ENCODE measurements at places on chromosomes 12 and 14.

DNA sequence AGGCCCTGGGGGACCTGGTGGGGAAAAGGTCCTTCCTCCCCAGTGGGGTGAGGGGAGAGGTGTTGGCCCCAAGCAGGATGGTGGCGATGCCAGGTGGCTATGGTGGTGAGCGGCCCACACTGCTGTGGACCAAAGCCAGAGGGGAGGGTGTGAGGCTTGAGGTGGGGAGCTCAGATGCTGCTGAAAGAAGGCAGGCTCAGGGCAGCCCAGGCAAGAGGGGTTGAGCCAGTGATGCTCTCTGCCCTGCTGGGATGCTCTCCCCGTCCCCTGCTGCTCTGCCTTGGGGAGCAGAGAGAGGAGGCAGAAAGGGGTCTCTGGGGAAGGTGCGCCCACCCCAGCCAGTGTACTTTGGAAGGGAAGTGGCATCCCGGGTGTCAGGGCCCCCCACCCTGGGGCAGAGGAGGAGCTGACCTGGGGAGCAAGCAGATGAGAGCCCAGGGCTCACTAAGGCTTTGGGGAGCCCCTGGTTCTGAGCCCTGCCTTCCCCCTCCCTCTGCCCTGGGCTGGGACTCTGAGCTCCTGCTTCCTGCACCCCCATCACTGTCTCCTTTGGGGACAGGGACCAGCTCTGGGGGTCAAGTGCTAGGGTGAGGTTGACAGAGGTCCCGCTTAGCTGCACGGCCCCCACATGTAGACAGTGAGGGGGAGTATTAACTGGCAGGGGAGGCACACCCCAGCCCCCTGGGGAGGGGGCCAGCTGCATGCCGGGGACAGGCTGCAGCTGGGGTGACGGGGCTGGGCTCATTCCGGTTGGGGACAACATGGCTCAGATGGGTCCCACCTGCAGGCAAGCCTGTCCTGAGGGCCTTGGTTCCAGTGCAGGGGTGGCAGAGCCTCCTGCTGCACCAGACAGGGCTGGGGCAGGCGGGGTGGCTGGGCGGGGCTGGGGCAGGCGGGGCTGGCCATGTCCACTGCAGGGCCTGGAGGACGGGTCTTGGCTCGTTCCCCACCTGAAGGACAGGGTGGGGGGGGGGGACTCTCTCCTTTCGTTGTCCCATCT is 124.4 kb downstream of the KIF26A start:
- no peak for DNase-seq
- no peaks in the 10 kb centered on the region for H3K4me1 ChIP-seq

GRCh38 chr12:88720785-88721650 is 140.7 kb upstream of the KITLG start:
- no peaks in the 10 kb centered on the region for H3K36me3 ChIP-seq
- no peak for DNase-seq
- no peaks in the 10 kb centered on the region for H3K4me1 ChIP-seq
- H3K27ac ChIP-seq, result no peak overlapping the region
- H3K4me3 ChIP-seq, result no peak overlapping the region

GRCh38 chr14:34692348-34692747 is 22.0 kb downstream of the CFL2 start:
- DNase-seq, result no peak
- H3K4me3 ChIP-seq, result no peak overlapping the region
- H3K4me1 ChIP-seq, result peaks cover 10% of the 10 kb centered on the region

DNA sequence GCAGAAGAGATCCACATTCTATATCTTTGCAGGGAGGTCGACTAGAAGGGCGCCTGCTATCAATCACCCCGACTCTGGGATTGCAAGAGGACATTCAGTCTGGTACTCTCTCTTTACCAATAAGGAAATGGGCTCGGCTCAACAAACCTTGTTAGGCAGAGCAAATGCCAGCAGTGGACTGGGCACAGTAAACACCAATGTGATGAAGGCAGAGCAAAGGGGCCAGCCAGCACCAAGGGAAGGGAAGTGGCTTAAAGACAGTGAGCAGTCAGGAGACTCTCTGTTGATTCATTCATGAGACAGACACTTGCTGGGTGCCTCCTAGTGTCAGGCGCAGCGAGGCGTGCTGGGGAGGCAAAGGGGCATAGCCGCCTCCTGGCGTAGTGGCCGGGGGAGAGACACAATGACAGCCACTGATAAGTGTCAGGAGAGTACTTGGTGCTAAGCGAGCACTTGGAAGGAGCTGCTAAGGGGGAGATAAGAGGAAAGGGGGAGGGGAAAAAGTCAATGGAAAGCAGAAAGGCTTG is 34.1 kb downstream of the TMCC3 start:
- no peak overlapping the region for H3K27ac ChIP-seq
- H3K4me3 ChIP-seq, result no peak overlapping the region
- no peaks in the 10 kb centered on the region for H3K27me3 ChIP-seq
- peaks cover 7% of the 10 kb centered on the region for H3K4me1 ChIP-seq
- peaks cover 4% of the 10 kb centered on the region for H3K36me3 ChIP-seq

DNA sequence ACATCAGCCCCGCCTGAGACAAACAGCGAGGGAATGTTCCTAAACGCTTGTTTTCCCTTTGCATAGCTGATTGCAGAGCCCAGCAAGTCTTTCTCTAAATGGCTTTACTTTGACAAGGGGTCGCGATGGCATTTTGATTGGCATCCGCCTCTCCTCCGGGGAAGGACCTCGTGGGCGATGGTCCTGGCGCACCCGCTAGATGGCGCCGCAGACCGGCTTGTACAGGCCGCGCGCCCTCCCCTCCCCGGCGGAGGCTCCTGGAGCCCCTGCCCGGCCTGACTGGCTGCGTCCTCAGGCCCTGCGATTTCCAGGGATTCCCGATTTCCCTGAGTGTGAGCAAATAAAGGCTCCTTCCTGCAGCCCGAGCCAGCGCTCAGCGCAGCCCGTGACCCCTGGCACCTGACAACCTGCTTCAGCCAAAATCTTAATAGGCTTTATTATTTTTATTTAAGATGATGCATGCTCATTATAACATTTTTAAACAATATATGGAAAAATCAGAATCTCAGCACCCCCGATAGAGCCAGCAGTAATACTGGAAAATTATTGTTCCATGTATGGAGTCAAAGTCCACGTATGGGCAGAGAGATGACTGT is 468.3 kb downstream of the AACS start:
- DNase-seq, result no peak
- no peaks in the 10 kb centered on the region for H3K36me3 ChIP-seq
- no peak overlapping the region for H3K27ac ChIP-seq

- no peaks in the 10 kb centered on the region for H3K36me3 ChIP-seq
- no peaks in the 10 kb centered on the region for H3K27me3 ChIP-seq
- no peak overlapping the region for H3K4me3 ChIP-seq
Measured at GRCh38 chr14:40903709-40904108, 703.0 kb upstream of the LRFN5 start.

DNA sequence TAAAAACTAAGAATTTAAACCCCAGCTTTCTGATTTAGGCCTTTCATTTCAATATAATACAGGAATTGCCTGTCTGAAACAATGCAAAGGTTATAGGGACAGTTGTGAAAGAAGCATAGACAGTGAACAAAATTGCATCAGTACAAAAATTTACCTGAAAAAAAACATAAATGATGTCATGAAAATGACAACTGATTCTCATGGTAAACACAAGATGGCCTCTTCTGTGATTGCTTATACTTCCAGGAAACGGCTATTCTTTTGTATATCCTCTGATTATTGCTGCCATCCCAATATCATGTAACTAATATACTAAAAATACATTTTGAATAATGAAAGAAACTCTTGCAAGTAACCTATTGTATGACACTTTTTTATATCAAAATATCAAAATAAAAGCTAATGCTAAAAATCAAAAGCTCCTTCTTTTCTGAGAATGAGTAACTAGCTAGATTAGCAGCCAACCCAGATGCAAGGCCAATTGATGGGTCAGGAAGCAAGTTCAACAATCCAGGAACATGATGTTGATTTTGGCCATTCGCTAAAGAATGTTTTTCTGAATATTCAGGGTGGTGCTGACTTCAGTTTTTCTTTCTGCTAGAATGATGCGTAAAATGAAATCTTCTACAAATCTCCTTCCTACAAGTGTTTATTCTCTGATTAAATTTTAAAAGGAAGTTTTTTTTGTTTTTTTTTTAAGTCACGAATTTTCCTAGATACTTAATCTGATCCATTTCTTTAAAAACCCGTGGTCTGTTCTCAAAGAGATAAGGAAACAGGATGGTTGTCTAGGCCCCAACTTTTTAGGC is 83.6 kb downstream of the ALX1 start:
- H3K4me1 ChIP-seq, result no peaks in the 10 kb centered on the region
- no peaks in the 10 kb centered on the region for H3K27me3 ChIP-seq
- no peak overlapping the region for H3K4me3 ChIP-seq
- no peak for DNase-seq
- no peak overlapping the region for H3K27ac ChIP-seq

DNA sequence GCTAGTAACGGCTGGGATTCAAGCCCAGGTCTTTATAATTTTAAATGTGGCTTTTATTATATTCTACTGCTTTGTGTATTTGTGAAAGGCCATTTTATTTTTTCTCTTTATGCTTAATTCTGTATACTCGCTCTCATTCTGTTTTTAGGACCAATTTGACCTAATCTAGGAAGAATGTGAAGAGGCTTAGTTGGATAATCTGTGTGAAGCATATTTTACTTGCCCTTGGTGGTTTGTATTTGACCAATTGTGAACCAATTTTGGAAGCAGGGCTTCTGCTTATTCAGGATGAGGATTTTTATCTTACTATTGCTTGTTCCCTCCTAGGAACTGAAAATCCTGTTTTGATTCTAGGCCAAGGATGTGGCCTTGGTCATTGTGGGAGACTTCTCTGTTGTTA is 113.1 kb downstream of the TTC6 start:
- no peak overlapping the region for H3K4me3 ChIP-seq
- no peaks in the 10 kb centered on the region for H3K36me3 ChIP-seq
- no peak overlapping the region for H3K27ac ChIP-seq
- no peak for DNase-seq

DNA sequence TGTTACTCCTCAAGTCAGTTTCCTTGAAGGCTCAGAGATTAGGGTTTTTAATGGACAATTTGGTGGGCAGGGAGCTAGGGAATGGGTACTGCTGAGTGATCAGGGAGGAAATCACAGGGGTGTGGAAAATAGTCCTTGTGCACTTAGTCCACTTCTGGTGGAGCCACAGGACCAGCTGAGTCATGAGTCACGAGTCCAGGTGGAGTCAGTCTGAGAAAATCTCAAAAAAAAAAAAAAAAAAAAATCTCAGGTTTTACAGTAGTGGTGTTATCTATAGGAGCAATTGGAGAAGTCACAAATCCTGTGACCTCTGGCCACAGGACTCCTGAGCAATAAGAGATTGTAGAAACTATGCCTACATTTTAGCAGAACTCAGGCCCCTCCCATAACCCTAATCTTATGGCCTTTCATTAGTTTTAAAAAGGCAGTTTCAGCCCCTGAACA is 28.2 kb upstream of the AMN1 start:
- H3K27me3 ChIP-seq, result no peaks in the 10 kb centered on the region
- peaks cover 27% of the 10 kb centered on the region for H3K4me1 ChIP-seq
- peaks cover 2% of the 10 kb centered on the region for H3K36me3 ChIP-seq

GRCh38 chr14:69154779-69155178 is 1.9 kb upstream of the DCAF5 start:
- no peaks in the 10 kb centered on the region for H3K36me3 ChIP-seq
- no peak overlapping the region for H3K4me3 ChIP-seq
- peaks cover 13% of the 10 kb centered on the region for H3K4me1 ChIP-seq
- H3K27me3 ChIP-seq, result no peaks in the 10 kb centered on the region
- DNase-seq, result no peak

GRCh38 chr14:102565331-102565887 is 27.0 kb upstream of the RCOR1 start:
- no peaks in the 10 kb centered on the region for H3K36me3 ChIP-seq
- no peak for DNase-seq
- H3K4me1 ChIP-seq, result peaks cover 24% of the 10 kb centered on the region
- peak overlapping the region; percentile 18 for H3K27ac ChIP-seq
- peak overlapping the region; percentile 40 for H3K4me3 ChIP-seq

- H3K36me3 ChIP-seq, result no peaks in the 10 kb centered on the region
- DNase-seq, result no peak
- no peak overlapping the region for H3K27ac ChIP-seq
- no peak overlapping the region for H3K4me3 ChIP-seq
- peaks cover 26% of the 10 kb centered on the region for H3K27me3 ChIP-seq
- peaks cover 23% of the 10 kb centered on the region for H3K4me1 ChIP-seq
Measured at GRCh38 chr12:49543221-49543913, 4.5 kb downstream of the KCNH3 start.

GRCh38 chr12:26954027-26954426 is 15.8 kb downstream of the FGFR1OP2 start:
- H3K27ac ChIP-seq, result no peak overlapping the region
- peaks cover 19% of the 10 kb centered on the region for H3K36me3 ChIP-seq
- no peak overlapping the region for H3K4me3 ChIP-seq
- peaks cover 11% of the 10 kb centered on the region for H3K4me1 ChIP-seq
- H3K27me3 ChIP-seq, result no peaks in the 10 kb centered on the region

GRCh38 chr14:22194664-22195063 is 394.4 kb downstream of the DAD1 start:
- no peaks in the 10 kb centered on the region for H3K4me1 ChIP-seq
- no peak overlapping the region for H3K27ac ChIP-seq
- H3K36me3 ChIP-seq, result peaks cover 5% of the 10 kb centered on the region
- H3K4me3 ChIP-seq, result no peak overlapping the region
- H3K27me3 ChIP-seq, result peaks cover 4% of the 10 kb centered on the region
- DNase-seq, result no peak

- H3K27me3 ChIP-seq, result no peaks in the 10 kb centered on the region
- H3K4me1 ChIP-seq, result no peaks in the 10 kb centered on the region
- H3K36me3 ChIP-seq, result peaks cover 22% of the 10 kb centered on the region
- no peak overlapping the region for H3K27ac ChIP-seq
- no peak for DNase-seq
Measured at GRCh38 chr14:31075144-31075543, 49.0 kb upstream of the STRN3 start.

DNA sequence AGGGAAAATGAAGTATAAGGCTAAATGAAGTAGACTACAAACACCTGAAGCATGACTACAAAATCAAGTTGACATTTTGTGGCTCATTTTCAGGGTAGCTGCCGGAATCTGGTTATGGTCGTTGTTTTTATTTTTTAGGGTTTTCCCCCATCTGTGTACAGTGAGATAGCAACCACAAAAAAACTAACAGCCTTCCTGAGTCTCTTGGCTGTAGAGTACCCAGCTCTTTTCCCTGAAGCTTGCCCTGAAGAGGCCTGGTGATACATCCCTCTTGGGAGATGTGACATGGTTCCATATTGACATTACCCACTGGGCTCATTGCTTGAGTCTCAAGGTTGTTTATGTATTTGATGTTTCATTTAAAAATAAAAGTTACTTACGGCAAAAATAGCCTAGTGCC is 424.0 kb downstream of the ZFP36L1 start:
- DNase-seq, result no peak
- peak overlapping the region; percentile 91 for H3K27ac ChIP-seq
- H3K4me3 ChIP-seq, result peak overlapping the region; percentile 69
- no peaks in the 10 kb centered on the region for H3K27me3 ChIP-seq
- no peaks in the 10 kb centered on the region for H3K36me3 ChIP-seq

- no peaks in the 10 kb centered on the region for H3K27me3 ChIP-seq
- H3K27ac ChIP-seq, result peak overlapping the region; percentile 20
- H3K36me3 ChIP-seq, result peaks cover 22% of the 10 kb centered on the region
- no peak overlapping the region for H3K4me3 ChIP-seq
- DNase-seq, result no peak
Measured at GRCh38 chr12:62331306-62331705, 71.1 kb downstream of the USP15 start.

GRCh38 chr14:21680072-21680471 is 6.5 kb upstream of the OR4E1 start:
- DNase-seq, result no peak
- H3K27me3 ChIP-seq, result peaks cover 7% of the 10 kb centered on the region
- no peaks in the 10 kb centered on the region for H3K4me1 ChIP-seq
- H3K4me3 ChIP-seq, result no peak overlapping the region
- no peaks in the 10 kb centered on the region for H3K36me3 ChIP-seq

Measured in memory B cell (primary cell).